Stimulated activated CD8-positive, alpha-beta memory T cell treated with anti-CD3 and anti-CD28 coated beads, Interleukin-4, amount 100 ng/mL, for 48 hours (primary cell): ENCODE measurements at places on chromosomes 7 and 10.

DNA sequence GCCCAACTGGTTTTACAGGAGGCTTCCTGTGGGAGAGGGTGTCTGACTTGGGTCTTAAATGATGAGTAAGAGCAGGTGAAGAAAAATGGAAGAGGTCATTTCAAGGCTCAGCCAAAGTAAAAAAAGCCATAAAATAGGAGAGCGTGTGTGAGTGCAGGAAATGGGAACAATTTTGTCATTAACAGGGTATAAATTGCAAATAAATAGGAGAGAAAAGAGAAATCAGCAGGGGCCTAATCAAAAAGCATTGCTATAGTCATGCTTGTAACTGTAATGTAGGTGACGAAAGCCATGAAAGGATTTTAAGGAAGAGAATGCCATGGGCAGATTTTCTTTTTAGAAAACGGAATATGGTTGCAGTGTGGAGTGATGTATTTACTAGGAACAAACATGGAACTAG is 15.7 kb upstream of the SEMA3A start:
- DNase-seq = no peak

DNA sequence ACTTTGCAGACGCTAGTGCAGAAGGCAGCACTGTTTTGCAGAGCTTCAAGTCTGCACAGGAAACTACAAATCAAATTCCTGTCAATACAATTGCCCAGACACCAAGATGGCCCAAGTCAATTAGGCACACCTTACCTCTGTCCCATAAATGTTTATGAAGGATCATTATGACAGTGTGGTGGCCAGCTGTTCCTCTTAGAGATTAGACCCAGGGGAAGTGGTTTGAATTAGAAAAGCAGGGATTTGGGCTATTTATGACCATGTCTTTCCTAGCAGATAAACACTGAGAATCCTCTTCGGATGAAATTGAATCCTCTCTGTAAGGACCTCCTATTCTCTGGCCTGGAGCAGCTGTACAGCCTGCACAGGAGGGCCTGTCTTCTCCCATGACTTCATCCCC is 9.9 kb upstream of the NEUROG3 start:
- no peak for DNase-seq

DNA sequence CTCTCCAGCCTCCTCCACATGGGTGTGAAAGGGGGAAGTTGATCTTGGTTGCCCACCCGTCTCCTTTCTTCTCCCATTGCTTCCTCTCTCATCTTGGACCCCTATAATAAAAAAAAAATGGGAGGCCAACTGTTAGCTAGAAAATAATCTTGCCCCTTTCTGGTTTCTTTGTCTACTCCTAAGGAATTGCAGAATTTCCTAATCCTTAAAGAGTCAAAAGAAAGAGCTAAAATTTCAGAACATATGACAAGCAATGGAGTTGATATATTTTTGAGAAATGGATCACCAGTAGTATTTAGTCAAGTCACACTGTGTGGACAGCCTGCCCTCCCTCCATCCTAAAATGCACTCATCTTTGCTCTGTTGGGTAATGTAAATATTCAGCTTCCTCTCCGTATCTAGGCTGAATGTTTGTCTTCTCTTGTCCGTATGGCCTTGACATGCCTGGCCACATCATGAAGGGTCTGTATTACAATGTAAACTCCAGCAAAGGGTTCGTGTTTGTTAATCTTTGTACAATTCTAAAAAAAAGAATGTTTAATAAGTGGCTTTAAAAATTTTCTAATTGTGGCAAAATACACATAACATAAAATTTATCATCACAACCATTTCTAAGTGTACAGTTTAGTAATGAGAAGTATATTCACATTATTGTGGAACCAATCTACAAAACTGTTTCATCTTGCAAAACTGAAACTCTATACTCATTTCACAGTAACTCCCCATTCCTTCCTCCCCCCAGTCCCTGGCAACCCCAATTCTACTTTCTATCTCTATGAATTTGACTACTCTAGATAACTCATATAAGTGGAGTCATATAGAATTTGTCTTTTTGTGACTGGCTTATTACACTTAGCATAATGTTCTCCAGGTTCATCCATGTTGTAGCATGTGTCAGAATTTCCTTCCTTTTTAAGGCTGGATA is 71.5 kb downstream of the ZNF92 start:
- DNase-seq = no peak

DNA sequence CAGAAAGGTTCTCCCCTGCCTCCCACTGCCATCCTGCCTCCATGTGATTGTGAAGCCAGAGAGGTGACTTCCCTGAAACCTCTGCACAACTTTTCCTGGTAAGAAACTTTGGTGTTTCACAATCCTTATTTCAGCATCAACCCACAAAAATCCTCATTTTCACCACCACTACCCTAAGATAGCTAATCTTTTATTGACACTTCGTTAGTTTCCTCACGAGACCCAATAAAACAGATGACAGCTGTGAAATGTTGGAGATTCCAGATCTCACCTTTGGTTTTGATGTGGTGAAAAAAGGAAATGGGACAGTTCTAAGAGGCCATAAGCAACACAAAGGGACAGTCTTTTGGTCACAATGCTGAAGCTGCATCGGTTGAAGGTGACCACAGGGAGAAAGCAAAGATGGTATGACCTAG is 59.9 kb upstream of the TM9SF3 start:
- no peak for DNase-seq

GRCh38 chr7:147106746-147107145 is 990.1 kb downstream of the CNTNAP2 start:
- no peak for DNase-seq

DNA sequence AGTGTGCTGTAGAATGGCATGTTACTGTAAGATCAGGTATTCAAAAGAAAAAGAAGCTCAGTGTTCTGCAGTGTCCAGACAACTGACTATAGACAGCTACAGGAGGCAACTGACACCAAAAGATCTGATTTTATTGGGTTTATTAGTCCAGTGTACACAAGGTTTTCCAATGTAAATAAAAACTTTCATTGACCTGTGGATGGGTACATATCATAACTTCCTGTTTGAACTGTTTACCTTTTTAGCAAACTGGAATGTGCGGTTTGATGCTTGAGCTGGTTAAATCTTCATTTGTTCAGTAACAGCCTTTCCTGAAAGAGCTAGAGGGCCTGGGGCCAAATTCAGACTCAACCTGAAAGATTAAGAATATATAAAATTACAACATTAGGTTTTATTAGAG is 172.6 kb upstream of the SP8 start:
- no peak for DNase-seq

GRCh38 chr10:113067501-113067900 is 117.5 kb downstream of the TCF7L2 start:
- DNase-seq = no peak

GRCh38 chr10:114995468-114996247 is 57.7 kb downstream of the TRUB1 start:
- DNase-seq = no peak

DNA sequence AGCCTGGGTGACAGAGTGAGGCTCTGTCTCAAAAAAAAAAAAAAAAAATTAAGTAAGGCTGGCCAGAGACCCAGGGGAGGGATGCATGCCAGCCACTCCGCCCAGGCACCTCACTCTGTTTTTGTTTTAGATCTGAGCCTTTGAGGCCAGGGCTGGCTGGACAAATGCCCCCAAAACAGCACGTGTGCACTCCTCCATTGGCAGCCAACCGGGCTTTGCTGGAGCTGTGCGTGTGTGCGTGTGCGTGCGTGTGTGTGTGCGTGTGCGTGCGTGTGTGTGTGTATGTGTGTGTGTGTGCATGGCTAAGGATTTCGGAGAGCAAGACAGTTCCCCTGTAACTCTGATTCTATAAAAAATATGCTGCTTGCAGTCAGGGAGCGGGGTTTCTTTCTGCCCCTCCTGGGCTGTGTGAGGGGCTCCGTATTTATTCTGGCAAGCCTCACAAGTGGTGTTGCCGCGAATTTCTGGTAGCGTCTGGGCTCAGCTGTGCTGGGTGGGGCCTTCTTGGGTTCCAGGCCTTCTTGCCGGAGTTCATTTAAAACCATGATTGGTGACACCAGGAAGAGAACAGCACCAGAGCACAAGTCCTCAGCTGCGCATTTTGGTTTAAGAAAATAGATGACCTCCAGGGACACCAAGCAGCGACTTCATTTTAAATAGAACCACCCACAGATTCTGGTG is 28.1 kb upstream of the UNCX start:
- DNase-seq = no peak

- DNase-seq = no peak
Measured at GRCh38 chr10:4847561-4848355, 21.8 kb downstream of the AKR1E2 start.

- DNase-seq = no peak
Measured at GRCh38 chr7:85125651-85126131, 61.2 kb downstream of the SEMA3D start.

DNA sequence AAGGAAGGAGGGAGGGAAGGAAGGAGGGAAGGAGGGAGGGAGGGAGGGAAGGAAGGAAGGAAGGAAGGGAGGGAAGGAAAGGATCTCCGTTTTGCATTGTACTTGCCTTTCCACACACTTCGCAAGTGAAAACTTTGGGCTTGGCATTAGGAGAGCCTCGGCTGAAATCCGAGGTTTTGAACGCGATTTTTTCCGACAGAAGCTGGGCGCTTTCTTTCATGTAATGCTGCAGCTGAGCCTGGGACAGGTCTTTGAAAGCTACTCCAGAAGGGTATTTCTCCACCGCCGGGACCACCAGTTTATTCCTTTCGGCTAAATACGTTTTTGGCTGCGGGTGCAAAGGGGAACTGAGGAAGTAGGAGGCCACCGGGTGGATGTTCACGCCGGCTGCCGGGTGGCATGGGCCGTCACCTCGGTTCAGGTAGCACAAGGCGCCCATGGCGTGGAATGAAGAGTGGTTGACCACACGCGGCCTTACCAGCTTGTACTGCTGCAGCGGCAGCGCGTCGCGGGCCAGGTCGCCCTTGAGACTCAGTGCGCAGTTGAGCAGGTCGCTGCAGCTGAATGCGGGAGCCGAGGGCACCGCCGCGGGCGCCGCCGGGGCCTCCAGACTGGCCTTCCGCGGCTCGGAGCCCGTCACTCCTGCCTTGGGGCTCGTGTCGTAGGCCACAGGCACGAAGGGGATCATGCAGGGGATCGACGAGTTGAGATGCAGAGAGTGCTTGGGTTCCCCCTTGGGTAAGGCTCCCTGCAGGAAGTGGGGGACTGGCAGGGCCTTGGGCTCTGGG is 825 bp downstream of the FEZF1 start:
- DNase-seq = no peak

GRCh38 chr10:131646551-131647525 is 254.0 kb upstream of the PPP2R2D start:
- DNase-seq = no peak

DNA sequence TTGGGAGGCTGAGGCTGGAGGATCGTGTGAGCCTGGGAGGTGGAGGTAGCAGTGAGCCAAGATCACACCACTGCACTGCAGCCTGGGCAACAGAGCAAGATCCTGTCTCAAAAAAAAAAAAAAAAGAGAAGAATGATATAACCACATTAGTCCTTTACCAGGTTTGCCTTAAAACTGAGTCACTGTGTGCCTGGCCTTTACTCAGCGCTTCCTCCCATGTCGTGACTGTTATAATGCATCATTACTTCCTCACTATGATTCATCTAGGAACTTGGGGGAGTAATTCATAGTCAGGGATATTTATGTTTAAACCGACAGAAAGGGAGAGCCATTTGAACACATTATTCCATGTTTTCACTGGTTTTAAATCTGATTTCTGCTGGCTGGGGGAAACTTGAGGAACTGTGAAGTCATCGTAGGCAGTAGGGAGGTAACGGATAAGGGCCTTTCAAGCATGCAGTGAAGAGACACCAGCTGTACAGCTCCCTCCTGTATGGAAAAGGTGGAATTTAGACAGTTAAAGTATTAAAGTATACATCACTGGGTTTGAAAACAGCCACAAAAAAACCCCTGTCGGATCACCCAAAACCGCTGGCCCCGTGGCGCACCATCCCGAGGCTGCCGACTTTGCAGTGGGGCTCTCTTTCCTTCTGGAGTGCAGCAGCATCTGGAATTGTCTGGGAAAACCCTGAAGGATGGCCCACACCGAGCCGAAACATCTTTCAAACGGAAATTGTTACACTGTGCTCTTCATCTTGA is 119.8 kb downstream of the NKX6-2 start:
- DNase-seq = no peak

- DNase-seq = no peak
Measured at GRCh38 chr7:142461437-142461836, 203.6 kb upstream of the PRSS58 start.

DNA sequence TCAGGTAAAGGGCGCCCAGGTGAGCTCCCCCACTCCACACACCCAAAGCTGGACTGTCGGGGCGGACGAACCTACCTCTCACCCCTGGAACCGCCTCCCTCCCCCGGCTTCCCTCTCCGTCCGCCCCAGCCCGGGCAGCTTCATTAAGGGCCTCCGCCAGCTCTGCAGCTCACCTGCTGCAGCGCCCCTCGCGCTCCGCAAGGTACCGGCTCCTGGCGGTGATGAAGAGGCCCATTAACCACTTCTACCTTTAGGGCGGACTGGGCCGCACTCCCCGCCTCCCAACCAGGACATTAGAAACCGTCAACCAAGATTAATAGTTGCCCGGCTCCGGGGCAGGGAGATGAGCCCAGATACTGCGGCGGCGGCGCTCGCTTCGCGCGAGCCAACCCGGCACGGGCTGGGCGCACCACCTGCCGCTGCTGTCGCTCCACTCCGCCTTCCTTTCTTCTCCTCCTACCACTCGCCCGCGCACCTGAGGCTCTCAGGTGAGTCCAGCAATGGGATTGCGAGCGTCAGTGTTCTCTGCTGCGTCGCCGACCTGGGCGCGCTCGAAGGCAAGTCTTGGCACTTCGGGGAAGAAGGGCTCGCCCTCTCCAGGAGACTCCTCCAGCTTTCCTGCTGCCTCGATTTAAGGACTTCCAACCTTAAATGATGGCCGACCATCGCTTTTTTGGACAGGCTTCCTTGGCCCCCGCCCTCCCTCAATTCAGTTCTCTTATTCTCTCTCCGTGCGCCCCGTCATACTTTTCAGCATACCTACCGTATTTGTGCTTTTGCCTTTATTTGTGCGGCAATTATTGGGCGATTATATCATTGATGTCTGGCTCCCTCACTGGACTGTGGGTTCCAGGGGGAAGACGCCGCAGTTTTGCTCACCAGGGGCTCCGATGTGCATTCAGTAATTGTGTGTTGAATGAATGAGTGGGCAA is 13.6 kb upstream of the KAZALD1 start:
- no peak for DNase-seq

DNA sequence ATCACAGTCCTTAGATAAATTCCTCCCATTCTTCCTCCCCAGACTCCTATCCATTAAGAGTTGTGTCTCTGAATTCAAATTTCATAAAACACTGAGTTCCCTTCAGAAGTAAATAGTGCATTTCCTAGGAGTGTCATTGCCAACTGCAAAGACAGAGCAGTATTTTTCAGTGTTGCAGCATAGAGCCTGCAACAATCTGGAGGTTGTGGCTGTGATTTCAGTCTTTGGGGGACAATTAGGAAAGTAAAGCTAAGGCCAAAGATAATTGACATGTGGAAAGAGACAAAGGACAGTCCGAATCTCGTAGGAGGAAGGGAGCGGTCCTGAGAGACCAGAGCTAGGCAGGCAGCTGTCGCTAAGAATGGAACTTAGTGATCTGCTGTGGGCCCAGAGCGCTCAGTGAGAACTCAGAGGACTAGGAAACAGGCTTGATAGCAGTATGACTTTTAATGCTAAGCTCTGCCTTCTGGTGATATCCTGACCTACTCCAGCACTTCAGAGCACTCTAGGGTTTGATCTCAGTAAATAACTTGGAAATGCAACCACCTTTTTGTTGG is 46.2 kb downstream of the PRPF18 start:
- DNase-seq = no peak
